ENCODE measurements at places on chromosomes 2 and 18.

DNA sequence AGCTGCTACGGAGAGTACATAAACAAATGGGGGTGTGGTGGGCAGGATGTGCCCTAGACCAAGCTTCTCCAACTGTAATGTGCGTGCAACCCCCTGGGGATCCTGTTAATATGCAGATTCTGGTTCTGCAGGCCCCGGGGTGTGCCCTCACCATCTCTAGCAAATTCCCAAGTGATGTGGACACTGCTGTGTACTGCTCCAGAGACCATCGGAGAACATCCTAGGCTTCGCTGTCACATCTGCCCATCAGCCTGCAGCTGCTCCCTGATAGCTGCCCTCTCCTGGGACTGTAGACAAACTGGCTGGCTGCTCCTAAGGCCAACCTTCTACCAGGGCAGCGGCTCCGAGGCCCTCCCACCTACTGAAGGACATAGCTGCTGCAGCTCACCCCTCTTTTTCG, 3.2 kb downstream of the HS1BP3 start:
- DNase-seq, result no peak

DNA sequence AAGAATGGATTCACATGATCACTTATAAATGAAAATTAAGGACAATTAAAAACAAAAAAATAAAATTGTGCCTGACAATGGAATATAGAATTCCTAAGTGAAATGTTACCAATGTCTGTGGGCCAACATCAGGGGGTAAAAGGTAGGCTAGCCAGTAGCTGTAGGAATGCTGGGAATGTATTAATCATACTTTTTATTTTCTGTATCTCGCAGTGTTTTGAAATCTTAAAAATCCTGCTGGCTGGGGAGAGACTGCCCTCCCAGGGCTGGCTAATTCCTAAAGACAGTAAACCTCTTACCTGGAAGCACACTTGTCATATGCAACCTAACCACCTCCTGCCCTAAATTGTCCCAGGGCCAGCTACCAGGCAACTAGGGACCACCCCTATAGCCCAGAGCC, 69.8 kb downstream of the REV1 start:
- DNase-seq, result no peak

DNA sequence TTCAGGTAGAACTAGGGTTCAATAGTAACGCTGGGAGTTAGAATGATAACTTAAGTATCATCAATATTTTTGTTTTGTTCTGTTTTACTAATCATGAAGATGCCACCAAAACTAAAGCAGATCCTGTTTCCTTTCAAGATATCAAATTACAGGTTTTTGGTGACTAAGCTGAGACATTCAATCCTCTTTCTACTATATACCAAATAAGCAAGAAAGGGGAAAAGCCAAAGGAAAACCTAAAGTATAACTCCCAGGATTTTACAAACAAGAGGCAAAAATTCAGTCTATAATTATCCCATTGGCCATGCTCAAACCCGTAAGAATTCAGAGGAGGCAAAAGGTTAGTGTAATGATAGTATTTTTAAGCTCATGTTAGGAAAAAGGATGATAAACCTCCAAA, 175.2 kb upstream of the CCDC150 start:
- no peak for DNase-seq

- no peak for DNase-seq
Observed at GRCh38 chr2:150644298-150645067, 157.0 kb upstream of the RND3 start.

DNA sequence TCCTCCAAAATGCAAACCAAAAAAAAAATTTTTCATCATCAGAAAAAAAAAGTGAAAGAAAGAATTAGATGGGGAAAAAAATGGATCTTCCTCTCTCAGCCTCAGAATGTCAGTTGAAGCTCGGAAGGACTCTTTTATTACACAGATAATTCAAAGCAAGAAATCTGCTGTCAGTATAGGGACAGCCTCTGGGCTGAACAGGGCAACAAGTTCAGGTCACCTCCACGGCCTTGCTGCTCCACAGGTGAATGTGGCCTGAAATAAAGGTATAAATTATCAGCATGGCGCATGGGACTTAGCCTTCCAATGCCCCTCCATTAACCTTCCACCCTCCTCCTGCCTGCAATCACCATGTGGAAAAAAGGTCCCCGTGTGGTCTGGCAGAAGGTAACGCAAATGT, 316.8 kb upstream of the POU3F3 start:
- no peak for DNase-seq

DNA sequence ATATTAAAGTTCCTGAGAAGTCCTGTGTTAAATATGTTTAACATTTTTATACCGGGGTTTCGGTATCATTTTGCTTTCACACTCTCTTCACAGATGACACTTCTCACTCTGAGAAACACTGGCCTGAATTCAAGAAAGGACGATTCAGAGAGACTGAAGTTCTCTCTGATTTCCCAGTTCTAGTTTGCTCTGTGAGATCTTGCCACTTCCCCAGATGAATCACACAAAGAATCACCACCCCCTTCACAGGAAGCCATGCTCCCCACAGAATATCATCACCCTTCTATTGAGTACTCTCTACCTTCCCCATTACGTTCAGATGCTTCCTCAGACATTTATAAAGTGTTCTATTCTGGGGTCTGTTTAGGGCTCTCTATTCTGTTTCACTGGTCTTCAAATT, 16.1 kb upstream of the CD207 start:
- DNase-seq, result no peak

- no peak for DNase-seq
Observed at GRCh38 chr18:73923866-73924265, 223.8 kb downstream of the FBXO15 start.

DNA sequence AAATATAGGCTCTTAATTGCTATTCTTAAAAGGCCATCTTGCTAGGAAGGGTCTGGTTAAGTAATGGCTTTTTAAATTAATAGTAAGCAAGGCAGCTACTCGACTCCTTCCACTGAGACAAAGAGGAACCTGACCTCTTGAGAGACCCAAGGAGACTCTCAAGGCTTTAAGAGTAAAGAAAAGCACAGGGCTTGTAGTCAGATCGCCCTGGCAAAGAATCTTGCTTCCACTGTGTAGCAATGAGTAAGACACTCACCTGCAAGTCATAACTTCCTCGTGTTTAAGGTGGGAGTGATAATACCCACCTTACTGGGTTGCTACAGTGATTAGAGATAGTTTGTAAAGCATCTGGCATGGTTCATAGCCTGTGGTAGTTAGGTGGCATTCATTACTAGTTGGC, 274.5 kb downstream of the TSN start:
- DNase-seq, result no peak

- DNase-seq, result no peak
Observed at GRCh38 chr2:232042911-232043574, 81.5 kb downstream of the DIS3L2 start.

- no peak for DNase-seq
Observed at GRCh38 chr2:167761465-167762136, 485.8 kb downstream of the STK39 start.

GRCh38 chr2:203061346-203061745, 46.7 kb downstream of the NBEAL1 start:
- no peak for DNase-seq

Measured in NCI-H1092 (cell line).